NCI-H2171 treated with DMSO at 0.1 percent for 48 hours (cell line): ENCODE measurements at places on chromosomes 3 and 15.

DNA sequence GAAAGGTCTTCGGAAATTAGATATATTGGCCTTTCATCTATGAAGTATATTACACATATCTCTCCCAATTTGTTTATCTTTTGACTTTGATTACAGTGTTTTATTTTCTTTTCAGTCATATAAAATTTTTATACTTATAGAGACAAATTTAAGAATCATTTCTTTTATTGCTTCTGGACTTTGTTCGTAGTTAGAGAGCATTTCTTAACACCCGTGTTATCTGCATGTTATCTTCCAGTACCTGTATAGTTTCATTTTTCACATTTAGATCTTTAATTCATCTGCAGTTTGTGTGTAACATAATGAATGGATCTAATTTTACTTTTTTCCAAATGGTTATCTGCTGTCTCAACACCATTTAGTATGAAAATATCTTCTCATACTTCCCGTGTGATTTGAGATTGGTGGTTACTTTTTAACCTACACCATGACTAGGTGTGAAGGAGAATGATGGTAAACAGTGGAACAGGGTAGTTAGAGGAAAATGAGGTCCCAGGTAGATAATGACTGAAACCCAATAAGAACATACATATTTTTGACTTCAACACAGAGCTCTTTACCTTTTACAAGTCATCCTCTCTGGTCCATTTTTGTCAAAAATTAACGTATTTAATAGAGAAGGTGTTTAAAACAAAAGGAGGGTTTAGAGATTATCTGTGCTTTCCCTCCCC, 99.3 kb downstream of the LPP start:
- no peak for DNase-seq

DNA sequence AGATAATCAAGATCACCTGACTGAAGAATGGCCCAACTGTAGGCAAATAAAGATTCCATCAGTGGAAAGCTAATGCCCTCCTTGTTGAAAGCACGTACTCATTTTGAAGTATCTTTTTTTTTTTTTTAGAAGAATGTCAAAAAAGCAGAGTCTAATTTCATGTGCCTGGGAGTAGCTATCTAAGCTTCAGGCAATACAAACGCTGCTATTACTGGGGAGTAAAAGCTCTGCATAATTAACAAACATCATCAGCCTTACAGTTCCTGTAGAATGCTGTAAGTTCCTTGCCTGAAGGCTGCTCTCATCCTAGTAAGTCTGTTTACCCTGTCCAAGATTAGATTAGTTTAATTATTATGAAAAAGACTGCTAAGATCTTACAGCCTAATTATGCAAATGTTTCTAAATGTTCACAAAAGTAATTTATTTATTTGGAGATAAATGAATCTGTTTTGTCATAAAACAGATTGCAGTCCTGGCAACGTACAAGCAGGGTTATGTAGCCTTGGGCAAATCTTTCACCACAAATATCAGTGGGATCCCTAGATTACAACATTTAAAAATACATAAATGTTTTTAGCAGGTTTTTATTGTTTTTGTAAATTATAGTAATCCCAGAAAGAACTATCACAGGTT, 451.3 kb upstream of the AGTR1 start:
- no peak for DNase-seq

DNA sequence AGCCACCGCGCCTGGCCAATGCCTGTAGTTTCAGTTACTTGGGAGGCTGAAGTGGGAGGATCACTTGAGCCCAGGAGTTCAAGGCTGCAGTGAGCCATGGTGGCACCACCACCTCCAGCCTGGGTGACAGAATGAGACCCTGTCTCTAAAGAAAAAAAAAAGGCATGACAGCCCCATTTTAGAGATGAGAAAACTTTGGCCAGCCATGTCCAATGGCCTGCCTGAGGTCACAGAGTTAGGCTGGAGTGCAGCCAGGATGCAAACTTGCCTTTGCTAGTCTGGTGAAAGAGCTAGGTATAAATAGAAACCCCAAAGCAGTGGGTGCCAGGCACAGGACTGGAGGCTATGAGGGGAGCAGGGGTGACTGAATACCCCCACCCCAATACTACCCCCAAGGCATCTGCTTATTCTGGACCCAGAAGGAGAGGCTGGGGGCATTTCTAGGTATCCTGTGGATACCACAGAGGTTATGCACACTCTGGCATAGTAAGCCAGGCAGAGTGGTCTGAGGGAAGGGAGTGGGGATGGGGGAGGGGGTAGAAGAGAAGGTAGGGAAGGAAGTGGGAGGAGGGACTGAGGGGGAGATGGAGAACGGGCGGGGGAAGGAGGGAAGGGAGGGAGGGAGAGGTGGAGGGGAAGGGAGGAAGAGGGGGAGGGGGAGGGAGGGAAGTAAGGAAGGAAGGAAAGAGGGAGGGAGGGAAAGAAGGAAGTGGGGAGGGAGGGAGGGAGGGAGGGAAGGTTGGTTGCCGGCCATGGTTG, 16.2 kb upstream of the C15orf39 start:
- DNase-seq = no peak

- peak; percentile 48 for DNase-seq
Observed at GRCh38 chr3:84959470-84960271, 882 bp downstream of the CADM2 start.

DNA sequence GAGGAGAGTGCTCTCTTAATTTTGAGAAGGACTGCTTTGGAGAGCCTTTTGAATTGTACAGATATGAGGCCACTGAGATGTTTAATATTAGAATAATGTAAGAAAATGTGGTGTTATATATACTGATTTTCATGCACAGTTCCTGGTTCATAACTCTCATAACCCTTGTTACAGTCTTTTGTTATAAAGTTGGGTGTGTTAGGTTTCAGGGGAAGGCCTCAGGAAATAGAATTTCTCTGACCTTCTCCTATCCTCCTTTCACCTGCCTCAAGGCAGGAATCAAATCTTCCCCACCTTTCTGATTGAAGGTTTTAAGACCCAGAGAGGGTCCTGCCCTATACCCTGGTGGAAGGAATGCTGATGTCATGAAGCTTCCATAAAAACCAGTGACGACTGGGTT, 245.9 kb downstream of the NSUN3 start:
- DNase-seq = no peak

- peak; percentile 90 for DNase-seq
Observed at GRCh38 chr15:59528961-59529402, 82.6 kb upstream of the GCNT3 start.
